ENCODE measurements at places on chromosomes 7 and 10.
A peak's percentile ranks its signal among the peaks of the same experiment; 100 is the strongest.

DNA sequence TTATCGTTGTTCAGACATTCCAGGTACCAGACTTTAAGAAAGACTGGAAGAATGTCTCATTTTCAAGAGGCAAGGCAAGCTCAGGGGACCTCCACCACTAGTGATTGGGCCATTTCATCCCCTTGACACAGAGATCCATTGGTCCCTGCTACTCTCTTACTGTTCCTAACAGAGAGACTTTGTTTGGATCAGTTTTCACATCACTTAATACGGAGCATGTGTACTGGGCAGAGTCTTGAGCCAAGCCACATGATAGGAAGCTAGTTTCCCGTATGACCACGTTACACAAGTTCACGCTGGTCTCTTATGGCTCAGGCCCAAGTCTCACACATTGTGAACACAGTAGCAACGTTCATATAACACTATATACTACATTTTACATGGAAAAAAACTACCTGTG lies 269.9 kb downstream of the BAMBI start:
- no peak for DNase-seq

DNA sequence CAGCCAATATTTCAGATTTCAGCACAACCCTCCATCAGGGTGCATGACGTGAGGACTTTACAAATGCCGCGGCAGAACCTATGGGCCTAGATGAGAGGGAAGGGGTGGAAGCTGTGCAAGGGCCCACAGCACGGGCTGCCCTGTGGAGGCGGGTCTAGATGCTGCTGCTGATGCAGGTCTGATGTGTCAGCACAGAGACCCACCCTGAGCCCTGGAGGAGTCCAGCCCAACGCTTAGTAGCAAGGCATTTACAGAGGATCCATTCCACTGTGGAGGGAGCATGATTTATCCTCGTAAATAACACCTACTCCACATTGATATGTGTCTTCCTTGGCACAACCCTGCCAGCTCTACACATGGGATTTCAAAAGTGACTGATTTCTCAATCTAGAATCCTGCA lies 48.5 kb downstream of the MYL10 start:
- no peak for DNase-seq

- no peak for DNase-seq
Observed at GRCh38 chr7:142722248-142722794, 27.0 kb upstream of the PRSS1 start.

- DNase-seq: no peak
Observed at GRCh38 chr10:9848981-9849380, 1168.7 kb upstream of the CELF2 start.

DNA sequence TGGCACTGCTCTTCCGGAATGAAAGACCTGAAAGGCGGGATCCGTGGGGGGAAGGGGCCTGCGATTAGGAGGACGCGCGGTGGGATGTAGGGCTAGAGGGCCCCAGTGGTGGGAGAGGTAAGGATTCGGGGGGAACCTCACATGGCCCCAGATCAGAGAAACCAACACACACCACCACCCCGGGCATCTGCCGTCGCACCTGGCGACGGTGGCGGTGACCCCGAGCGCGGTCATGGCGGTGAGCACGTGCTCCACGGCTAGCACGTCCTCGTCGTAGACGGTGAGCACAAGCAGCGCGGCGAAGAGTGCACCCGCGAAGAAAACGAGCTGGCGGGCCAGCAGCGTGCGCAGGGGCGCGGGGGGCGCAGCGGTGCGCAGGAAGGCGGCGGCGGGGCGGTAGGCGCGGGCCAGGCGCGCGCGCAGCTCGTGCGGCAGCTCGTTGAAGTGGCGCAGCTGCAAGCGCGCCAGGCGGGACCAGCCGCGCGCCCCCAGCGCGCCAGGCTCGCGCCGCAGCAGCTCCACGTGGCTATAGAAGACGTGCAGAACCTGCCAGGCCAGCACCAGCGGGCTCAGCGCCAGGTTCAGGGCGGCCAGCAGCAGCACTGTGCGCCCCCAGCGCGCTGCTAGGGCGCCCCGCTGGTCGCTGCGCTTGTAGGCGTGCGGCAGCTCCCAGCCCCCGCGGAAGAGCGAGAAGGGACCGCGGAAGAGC lies 5.7 kb downstream of the ATG9B start:
- no peak for DNase-seq

DNA sequence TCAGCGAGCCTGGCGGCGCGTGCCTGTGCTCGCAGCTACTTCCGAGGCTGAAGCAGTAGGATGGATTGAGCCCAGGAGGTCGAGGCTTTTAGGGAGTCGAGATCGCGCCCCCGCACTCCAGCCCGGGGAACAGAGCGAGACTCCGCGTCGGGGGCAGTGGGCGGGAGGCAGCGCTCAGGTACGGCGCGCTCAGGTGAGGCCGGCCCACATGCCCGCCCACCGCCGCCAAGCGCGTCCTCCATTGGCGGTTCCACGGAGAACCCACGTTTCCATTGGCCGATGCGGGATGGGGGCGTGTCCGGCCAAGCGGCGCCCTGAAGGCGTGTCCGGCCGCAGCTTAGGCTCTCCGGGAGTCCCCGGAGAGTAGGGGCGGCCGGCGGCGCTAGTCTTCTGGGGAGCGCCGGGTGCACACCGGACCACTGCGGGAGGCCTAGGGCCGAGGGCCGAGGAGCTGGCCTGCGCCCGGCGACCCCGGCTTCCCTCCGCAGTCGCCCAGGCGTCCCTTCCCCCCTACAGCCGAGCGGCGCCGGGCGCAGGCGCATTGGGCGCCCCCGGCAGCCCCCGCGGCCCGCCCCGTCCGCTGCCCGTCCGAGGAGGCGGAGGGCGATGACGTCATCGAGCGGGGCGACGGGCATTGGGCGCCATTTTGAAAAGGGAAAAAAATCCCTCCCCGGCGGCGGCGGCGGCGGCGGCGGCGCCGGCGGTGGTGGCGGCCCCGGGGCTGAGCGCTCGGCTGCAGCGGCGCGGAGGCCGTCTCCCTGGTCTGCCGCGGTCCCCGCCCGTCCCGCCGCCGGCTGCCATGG lies at the start of gene PPP2R2D:
PPP2R2D (plus strand) TSS at position 659 of the 803 bp plus-strand sequence; CDS start at position 800, 141 bp downstream.
- peak; percentile 33 for DNase-seq

Measured in GM04503 (cell line).